ENCODE measurements at places on chromosomes 1 and 21. TPM values are rescaled to one million over a fixed set of nuclear protein-coding genes. Genes with fewer than 3 reads are reported as not detected.

DNA sequence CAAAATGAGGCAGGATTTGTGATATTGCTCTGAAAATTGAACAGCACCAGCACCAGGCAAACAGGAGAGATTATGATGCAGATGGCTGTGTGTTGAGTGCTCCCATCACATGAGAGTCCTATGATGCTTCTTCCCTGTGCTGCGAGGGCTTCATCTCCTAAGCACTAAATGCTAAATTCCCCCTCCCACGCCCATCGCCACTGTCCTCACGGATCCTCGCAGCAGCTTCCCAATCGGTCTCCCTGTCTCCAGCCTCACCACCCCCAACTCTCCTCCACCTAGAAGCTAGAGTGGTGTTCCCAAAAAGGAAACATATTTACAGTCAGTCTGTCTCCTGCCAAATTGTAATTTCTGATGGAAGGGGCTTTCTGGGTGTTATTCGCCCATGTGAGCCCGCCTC lies 4.9 kb upstream of the BACE2 start:
- no peak for DNase-seq

DNA sequence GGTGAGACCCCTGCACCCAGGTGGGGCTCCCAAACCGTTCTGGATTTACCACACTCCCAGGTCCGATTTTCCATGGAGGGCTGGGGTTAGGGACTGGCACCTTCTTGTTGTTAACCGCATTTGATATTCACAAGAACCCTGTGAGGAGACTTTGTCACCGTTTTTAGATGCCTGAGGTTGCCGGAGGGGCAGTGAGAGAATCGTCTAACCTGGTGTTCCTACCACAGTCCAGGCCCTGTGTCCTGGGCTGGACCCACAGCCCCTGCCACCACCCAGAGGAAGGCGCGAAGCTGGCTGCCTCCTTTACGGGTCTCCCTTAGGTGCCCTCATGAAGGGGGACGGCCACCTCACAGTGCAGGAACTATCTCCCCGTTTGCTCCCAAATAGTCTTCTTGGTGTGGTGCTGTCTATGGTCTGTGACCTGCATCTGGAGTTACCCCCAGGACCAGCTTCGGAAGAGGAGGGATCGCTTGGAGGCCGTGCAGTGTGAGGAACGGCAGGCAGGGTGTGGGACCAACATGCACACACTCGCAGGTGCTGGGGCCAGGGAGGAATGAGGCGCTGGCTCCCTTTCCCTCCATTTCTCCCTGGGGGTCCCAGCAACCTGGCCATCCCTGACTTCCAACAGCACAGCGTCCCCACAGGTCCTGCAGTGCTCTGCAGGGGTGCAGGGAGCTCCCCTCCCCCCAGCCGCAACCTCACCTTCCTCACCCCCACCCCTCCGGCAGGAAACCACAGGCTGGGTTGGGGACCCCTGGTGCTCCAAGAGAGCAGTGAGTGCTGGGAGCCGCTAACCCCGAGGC lies 7.0 kb downstream of the SIM2 start:
- DNase-seq, result no peak

GRCh38 chr1:159918352-159919200 lies 6.7 kb downstream of the TAGLN2 start:
- no peak for DNase-seq

- DNase-seq, result no peak
Measured at GRCh38 chr1:153288634-153289275, 24.0 kb downstream of the PGLYRP3 start.

The MXRA8 gene
- 60.2 TPM for total RNA-seq

The NFASC gene
- 13.9 TPM for total RNA-seq

The GNAT2 gene
- total RNA-seq, result 2.8 TPM
